ENCODE measurements at places on chromosomes 7 and 10.

- DNase-seq = no peak
Observed at GRCh38 chr7:105647591-105647990, 66.3 kb upstream of the EFCAB10 start.

DNA sequence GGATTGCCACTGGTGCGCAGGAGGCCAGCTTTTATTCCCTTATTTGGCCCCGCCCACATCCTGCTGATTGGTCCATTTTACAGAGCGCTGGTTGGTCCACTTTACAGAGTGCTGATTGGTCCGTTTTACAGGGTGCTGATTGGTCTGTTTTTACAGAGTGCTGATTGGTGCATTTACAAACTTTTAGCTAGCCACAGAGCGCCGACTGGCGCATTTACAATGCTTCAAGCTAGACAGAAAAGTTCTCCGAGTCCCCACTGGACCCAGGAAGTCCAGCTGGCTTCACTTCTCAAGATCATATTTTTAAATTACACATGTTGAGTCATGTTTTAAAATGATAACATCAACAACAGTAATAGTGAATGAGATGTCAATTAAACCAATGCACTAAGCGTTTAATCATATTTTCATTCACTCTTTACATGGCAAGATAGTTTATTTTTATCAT lies 128.3 kb downstream of the CUBN start:
- DNase-seq = no peak

DNA sequence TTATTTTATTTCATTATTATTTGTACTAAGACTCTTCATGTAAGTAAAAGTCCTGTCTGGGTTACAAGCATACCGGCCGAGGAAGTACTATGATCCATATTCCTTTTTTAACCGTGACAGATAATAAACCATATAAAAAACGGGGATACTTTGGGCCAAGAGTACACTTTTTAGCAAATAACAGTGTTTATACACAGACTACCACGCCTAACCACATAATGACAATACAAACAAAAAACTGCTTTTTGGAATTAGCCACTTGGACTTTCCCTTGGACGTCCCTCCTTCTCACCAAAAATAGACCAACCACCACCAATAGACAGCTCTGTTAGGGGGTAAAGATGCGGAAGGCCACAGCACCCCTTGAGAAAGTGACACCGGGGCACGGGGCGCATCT lies 800 bp downstream of the MINDY3 start:
- no peak for DNase-seq

GRCh38 chr10:44383749-44384600 lies 922 bp downstream of the CXCL12 start:
- DNase-seq = peak; percentile 51

GRCh38 chr10:59847326-59847725 lies 59.0 kb downstream of the CCDC6 start:
- no peak for DNase-seq

DNA sequence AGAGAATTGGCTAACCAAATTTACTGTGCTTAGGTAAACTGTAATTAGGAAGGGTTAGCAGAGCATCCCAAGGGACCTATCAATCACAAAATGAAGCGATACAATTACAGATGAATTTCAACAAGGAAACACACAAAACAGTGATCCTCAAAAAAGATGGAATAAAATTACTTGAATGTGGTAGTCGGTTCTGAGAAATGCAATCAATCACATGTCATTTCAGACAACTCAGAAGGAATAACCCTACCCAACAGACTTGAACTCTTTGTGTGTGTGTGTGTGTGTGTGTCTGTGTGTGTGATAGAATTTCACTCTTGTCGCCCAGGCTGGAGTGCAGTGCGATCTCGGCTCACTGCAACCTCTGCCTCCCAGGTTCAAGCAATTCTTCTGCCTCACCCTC lies 43.5 kb downstream of the ST8SIA6 start:
- no peak for DNase-seq

GRCh38 chr7:132758986-132759385 lies 182.7 kb upstream of the PLXNA4 start:
- DNase-seq = no peak

DNA sequence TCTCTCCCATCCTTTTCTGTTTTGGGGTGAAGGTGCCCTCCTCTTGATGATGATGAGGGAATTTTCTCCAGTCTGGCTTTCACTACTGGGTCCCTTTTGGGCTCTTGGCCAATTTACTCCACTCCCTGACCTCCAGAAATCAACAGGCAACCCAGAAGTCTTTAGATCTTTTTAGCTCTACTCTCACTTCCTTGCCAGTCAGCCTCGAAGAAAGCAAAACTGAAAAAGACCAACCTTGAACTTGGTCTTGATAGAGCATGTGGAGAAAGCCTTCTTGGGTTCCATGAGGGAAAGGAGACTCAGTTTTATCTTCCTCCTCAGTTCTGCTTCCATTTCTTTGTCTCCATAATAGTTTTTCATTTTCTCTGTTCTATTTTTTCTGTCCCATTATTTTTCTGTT lies 91.4 kb upstream of the NPVF start:
- DNase-seq = no peak

Data from frontal cortex (tissue), 4 donors.